ENCODE measurements at places on chromosomes 1 and 21. TPM values are rescaled to one million over a fixed set of nuclear protein-coding genes. Genes with fewer than 3 reads are reported as not detected.

- H3K27ac ChIP-seq: peak overlapping the region; percentile 94
- H3K36me3 ChIP-seq: peaks cover 12% of the 10 kb centered on the region
- DNase-seq: no peak
- H3K27me3 ChIP-seq: no peaks in the 10 kb centered on the region
- H3K4me1 ChIP-seq: peaks cover 64% of the 10 kb centered on the region
Measured at GRCh38 chr1:23100074-23100748, 68.4 kb downstream of the LUZP1 start.

DNA sequence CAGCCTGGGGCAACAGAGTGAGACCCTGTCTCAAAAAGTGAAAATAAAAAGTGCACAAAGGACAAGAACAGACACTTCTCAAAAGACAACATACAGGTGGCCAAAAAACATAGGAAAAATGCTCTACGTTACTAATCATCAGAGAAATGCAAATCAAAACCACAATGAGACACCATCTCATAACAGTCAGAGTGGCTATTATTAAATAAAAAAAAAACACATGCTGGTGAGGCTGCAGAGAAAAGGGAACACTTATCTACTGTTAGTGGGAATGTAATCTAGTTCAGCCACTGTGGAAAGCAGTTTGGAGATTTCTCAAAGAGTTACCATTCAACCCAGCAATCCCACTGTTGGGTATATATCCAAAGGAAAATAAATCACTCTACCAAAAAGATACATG is 173.2 kb downstream of the SMYD3 start:
- H3K36me3 ChIP-seq: peaks cover 8% of the 10 kb centered on the region
- no peak for DNase-seq
- H3K27me3 ChIP-seq: no peaks in the 10 kb centered on the region

- no peak overlapping the region for H3K27ac ChIP-seq
- no peak for DNase-seq
- no peak overlapping the region for H3K4me3 ChIP-seq
- H3K4me1 ChIP-seq: no peaks in the 10 kb centered on the region
- H3K27me3 ChIP-seq: peaks cover 2% of the 10 kb centered on the region
Measured at GRCh38 chr1:34721646-34722355, 33.0 kb upstream of the GJB5 start.

- H3K4me1 ChIP-seq: no peaks in the 10 kb centered on the region
- DNase-seq: no peak
- no peaks in the 10 kb centered on the region for H3K27me3 ChIP-seq
Measured at GRCh38 chr1:106768501-106768900, 288.0 kb upstream of the PRMT6 start.

- DNase-seq: peak; percentile 83
- no peaks in the 10 kb centered on the region for H3K27me3 ChIP-seq
- H3K27ac ChIP-seq: no peak overlapping the region
- H3K4me1 ChIP-seq: peaks cover 14% of the 10 kb centered on the region
- no peak overlapping the region for H3K4me3 ChIP-seq
Measured at GRCh38 chr21:45256021-45256911, 31.4 kb downstream of the POFUT2 start.

FCER1A gene
- not detected for total RNA-seq

DNA sequence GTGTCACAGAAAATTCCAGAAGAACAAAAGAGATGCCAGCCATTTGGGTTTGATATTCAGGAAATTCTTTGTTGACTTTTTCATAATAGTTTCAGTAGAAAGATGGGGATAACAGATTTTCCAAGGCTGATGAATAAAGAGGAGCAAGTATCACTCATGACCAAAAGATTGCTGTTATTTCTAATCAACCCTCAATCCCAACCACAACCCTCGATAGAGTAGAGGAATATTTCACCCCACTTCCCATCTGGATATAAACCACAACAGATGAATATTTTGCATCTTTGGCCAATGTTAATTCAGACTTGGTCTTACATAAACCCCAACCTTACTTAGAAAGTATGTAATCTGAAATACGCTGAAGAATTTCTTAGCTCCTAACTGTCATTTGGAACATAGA is 232.4 kb downstream of the SEC16B start:
- H3K27ac ChIP-seq: no peak overlapping the region
- H3K36me3 ChIP-seq: no peaks in the 10 kb centered on the region
- no peaks in the 10 kb centered on the region for H3K27me3 ChIP-seq
- no peaks in the 10 kb centered on the region for H3K4me1 ChIP-seq
- no peak for DNase-seq

PRAMEF13 gene
- not detected for total RNA-seq

DNA sequence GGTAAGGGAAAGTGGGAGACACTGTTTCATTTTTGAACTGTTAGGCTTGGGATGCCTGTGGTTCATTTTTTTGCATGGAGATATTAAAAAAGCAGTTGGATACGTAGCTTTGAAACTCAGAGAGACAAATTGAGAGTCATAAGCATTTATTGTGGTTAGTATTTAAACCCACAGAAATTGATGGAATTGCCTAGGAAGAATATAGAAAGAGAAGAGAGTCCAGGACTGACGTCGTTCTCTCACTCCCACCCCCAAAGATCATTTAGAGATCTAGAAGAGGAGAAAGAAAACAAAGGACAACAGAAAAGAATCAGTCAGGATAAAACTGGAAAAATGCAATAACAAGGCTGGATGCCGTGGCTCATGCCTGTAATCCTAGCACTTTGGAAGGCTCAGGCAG is 73.2 kb upstream of the BMP8A start:
- H3K4me1 ChIP-seq: peaks cover 50% of the 10 kb centered on the region
- no peak for DNase-seq
- H3K4me3 ChIP-seq: peak overlapping the region; percentile 14
- peak overlapping the region; percentile 74 for H3K27ac ChIP-seq
- no peaks in the 10 kb centered on the region for H3K27me3 ChIP-seq

DNA sequence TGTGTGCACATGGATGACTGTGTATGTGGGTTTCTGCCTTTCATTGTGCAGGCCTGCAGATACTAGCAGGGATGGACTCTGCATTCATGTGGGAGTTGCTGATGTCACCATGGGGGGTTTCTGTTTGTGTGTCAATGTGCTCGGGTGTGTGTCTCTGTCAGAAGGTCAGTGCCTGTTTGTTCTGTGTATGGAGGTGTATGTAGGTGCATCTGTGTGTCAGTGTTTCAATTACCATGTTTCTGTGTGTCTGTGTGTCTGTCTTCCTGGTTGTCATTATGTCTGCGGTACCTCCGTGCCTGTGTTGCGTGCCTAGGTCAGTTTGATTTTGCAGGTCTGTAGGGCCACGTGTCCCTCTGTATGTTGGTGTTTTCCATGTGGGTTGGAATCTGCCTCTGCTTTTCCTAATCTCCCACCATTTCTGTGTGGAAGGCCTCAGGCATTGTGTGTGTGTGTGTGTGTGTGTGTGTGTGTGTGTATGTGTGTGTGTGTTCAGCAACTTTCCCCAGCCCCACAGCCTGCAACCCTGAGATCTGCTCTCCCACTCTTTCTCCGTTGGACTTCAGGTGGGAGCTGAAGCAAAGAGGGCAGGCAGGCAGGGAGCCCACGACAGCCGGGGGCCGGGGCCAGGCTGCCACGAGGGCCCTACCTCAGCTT is 36.7 kb upstream of the WASF2 start:
- H3K36me3 ChIP-seq: peaks cover 5% of the 10 kb centered on the region
- H3K4me1 ChIP-seq: peaks cover 75% of the 10 kb centered on the region
- peak overlapping the region; percentile 83 for H3K27ac ChIP-seq
- H3K27me3 ChIP-seq: no peaks in the 10 kb centered on the region
- no peak for DNase-seq

DNA sequence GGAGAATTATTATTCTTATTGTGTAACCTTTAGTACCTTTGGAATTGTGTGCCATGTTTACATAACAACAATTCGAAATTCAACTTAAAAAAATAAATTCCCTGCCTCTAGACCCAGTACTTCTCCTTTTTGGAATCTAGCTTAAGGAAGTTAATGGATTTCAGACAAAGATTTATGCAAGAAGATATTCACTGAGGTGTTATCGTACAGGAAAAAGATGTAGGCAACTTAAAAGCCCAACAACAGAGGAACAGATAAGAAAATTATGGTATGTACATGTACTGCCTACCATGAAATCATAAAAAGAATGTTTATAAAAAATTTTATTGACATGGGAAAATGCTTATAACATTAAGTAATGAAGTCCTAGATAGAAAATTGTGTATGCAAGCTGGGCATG is 18.2 kb upstream of the STMN1 start:
- no peak overlapping the region for H3K27ac ChIP-seq
- peaks cover 17% of the 10 kb centered on the region for H3K4me1 ChIP-seq
- DNase-seq: no peak
- H3K36me3 ChIP-seq: no peaks in the 10 kb centered on the region
- H3K4me3 ChIP-seq: no peak overlapping the region

- no peak overlapping the region for H3K27ac ChIP-seq
- no peak overlapping the region for H3K4me3 ChIP-seq
- peaks cover 40% of the 10 kb centered on the region for H3K4me1 ChIP-seq
- no peak for DNase-seq
Measured at GRCh38 chr1:167666416-167666815, 36.4 kb downstream of the RCSD1 start.

DNA sequence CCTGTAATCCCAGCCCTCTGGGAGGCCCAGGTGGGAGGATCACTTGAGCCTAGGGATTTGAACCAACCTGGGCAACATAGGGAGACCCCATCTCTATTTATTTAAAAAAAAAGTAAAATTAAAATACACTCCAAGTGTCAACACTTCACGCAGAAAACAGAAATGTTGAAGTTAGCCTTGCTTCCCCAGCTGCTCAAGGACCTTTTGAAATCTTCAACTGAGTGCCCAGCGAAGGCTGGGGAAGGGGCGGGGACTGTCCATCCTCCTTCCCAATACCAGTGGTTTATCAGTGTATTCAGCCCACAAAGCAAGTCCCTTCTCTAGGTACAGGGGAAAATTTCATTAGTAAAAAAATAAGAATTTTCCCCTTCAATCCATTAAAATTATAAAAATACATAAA is 2.2 kb upstream of the DNAJC28 start:
- no peak for DNase-seq
- peaks cover 11% of the 10 kb centered on the region for H3K4me1 ChIP-seq
- H3K27me3 ChIP-seq: peaks cover 2% of the 10 kb centered on the region
- no peak overlapping the region for H3K27ac ChIP-seq
- H3K4me3 ChIP-seq: peak overlapping the region; percentile 42

GRCh38 chr1:184620469-184620868 is 134.2 kb downstream of the EDEM3 start:
- H3K36me3 ChIP-seq: peaks cover 13% of the 10 kb centered on the region
- no peaks in the 10 kb centered on the region for H3K27me3 ChIP-seq
- peak overlapping the region; percentile 48 for H3K27ac ChIP-seq
- no peak overlapping the region for H3K4me3 ChIP-seq

HSPG2 gene
- 230 TPM for total RNA-seq

DNA sequence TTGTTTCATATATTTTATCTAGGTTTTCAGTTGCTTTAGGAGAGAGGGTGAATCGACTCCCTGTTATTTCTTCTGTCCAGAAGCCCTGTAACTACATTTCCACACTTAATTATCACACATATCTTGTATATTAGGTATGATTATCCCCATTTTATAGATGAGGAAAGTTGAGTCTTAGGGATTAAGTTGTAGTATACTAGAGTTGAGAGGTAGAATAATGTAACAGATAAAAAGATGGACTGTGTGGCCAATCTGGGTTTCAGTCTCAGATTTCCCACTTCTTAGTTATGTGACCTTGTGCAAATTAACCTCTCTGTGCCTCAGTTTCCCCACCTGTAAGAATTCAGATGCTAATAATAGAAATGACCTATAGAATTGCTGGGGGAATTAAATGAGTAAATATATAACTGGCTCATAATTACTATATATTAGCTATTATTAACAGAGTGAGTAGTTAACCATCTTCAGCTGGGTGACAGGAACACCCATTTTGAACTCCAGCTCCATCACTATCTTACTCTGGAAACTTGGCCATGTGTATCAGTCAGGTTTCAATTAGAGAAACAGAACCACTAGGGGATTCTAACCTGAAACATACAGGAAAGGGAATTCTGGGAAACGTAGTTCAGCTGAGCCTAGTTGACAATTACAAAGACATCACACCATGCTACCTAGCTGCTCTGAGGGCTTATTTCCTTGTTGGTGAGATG is 20.4 kb upstream of the FOXO6 start:
- H3K27me3 ChIP-seq: peaks cover 44% of the 10 kb centered on the region
- H3K36me3 ChIP-seq: no peaks in the 10 kb centered on the region
- H3K4me1 ChIP-seq: no peaks in the 10 kb centered on the region
- H3K27ac ChIP-seq: no peak overlapping the region

TNFRSF18 gene
- not detected for total RNA-seq

- H3K27ac ChIP-seq: no peak overlapping the region
- DNase-seq: no peak
- H3K4me1 ChIP-seq: no peaks in the 10 kb centered on the region
- no peaks in the 10 kb centered on the region for H3K36me3 ChIP-seq
- no peak overlapping the region for H3K4me3 ChIP-seq
- H3K27me3 ChIP-seq: peaks cover 17% of the 10 kb centered on the region
Measured at GRCh38 chr1:90133133-90133532, 138.2 kb downstream of the ZNF326 start.

DNA sequence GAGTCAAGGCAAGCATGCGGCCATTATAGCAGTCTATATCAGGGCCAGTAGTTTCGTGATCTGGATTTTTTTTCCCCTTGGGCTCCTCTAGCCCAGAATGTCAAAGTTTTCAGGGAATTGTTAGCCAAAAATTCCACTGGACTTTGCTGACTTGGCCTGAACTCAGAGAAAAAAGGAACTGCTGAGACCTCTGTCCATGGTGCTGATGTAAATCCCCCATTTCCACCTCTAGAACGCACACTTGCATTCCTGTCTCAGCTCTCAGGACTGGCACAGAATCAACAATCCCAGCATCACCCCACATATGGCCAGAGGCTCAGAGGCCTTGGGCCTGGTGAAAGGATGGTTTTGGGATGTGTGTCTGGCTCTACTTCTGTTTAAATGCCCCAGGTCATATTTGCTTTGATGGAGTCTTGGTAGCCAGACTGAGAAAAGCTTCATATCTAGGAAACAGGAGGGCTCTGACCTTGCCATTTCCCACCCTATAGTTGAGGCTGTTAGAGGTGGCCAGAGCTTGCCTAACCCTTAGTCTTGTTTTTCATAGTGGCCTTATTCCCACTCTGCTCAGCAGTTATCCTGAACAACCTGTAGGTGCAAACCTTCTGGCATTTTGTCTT is 16.9 kb upstream of the EFCAB14 start:
- no peak overlapping the region for H3K27ac ChIP-seq
- H3K27me3 ChIP-seq: peaks cover 18% of the 10 kb centered on the region
- no peak overlapping the region for H3K4me3 ChIP-seq
- H3K36me3 ChIP-seq: no peaks in the 10 kb centered on the region
- DNase-seq: no peak

DNA sequence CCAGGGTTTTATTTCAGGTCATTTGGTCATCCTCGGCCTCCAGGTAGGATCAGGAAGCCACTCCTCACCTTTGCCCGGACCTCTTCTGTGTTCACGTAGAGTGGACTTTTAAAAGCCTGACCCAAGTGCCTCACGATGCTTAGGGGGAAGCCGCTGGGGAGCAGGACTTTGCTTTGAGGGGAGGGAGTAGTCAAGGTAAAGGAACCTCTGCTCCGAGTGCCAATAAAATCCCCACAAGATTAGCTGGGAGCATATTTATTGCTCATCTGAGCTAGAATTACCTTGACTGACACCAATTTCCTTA is 603 bp upstream of the DHRS3 start:
- peak overlapping the region; percentile 88 for H3K4me3 ChIP-seq
- peaks cover 80% of the 10 kb centered on the region for H3K4me1 ChIP-seq
- no peak for DNase-seq
- no peaks in the 10 kb centered on the region for H3K27me3 ChIP-seq
